ENCODE measurements at places on chromosomes 13 and 19. TPM values are rescaled to one million over a fixed set of nuclear protein-coding genes. Genes with fewer than 3 reads are reported as not detected.

DNA sequence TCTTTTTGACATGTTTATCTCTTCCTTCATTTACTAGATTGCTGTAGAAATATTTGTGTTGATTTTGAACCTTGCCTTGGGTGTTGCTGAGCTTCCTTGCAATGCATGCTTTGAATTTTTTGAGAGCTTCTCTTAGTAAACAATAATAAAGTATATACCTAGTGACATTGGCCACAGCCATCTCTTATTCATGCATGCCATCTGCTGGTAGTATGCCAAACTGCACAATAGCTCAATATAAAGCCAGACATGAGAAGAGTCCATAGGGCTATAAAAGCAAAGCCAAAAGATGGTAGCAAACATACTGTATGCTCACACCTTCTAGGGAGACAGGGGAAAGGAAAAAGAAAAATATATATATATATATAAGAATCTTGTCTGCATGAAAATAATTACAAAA lies 18.9 kb upstream of the ZSCAN5A start:
- no peak for DNase-seq

DNA sequence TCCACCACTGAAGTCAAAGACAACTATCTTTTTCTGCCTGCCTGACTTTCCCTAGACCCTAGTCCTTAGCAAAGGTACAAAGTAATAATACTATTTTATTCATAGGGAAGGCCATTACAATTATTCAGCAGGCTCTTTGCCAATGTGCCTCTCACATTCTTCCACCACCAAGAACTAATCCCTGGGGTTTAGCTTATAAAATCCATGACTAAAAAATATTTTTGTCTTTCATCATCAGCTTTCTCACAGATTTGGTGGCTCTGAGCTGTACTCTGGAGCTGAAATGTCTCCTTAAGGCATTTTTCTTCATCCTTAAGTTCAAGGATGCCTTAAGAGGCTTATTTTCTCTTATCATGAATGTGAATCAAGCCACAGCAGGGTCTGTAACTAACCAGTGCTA lies 96.1 kb downstream of the OXGR1 start:
- DNase-seq, result peak; percentile 65

GRCh38 chr13:44853641-44854040 lies 135.6 kb downstream of the NUFIP1 start:
- DNase-seq, result no peak

GRCh38 chr13:27170516-27171243 lies 931 bp downstream of the USP12 start:
- no peak for DNase-seq

GRCh38 chr13:60094385-60095088 lies 69.2 kb downstream of the DIAPH3 start:
- DNase-seq, result no peak

DNA sequence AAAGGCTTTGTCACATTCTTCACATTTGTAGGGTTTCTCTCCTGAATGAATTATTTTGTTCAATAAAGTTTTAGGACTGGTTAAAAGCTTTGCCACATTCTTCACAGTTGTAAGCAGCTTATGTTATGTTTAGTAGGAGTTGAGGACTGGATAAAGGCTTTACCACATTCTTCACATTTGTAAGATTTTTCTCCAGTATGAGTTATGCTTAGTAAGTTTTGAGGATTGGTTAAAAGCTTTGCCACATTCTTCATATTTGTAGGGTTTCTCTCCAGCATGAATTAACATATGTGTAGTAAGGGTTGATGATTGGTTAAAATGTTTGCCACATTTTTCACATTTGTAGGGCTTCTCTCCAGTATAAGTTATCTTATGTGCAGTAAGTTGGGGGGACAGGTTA lies 79.9 kb downstream of the ZNF431 start:
- no peak for DNase-seq

- DNase-seq, result no peak
Observed at GRCh38 chr19:35378356-35378755, 7.5 kb downstream of the GPR42 start.

- DNase-seq, result peak; percentile 30
Observed at GRCh38 chr19:51194527-51195315, 30.2 kb upstream of the CD33 start.

DNA sequence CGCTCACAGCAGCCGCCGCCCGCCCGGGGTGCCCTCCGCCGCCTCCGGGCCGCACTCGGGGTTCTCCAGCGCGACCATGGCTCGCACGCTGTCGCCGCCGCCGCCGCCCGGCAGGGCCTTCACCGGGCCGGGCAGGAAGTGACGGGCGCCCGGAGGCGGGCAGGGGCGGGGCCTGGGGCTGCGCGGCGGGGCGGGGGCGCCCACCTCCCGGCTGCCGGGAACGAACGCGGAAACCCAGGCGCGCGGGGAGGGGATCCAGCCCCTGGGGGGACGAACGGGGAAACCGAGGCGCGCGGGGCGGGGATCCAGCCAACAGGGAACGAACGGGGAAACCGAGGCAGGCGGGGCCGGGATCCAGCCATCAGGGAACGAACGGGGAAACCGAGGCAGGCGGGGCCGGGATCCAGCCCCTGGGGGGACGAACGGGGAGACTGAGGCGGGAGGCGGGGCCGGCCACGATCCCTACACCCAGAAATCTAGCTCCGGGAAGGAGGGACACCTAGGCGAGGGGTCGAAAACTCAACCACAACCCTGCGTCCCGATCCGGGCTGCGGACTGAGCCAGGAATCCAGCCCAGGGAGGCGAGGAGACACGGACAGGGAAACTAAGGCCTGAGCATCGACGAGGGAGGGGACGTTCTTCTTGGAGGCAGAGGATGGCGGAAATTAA lies at the start of gene R3HDM4:
Gene R3HDM4, minus strand, starts transcription at position 140 of the 669 bp plus-strand sequence. Its CDS starts 62 bp downstream, at position 78.
- DNase-seq, result no peak

DNA sequence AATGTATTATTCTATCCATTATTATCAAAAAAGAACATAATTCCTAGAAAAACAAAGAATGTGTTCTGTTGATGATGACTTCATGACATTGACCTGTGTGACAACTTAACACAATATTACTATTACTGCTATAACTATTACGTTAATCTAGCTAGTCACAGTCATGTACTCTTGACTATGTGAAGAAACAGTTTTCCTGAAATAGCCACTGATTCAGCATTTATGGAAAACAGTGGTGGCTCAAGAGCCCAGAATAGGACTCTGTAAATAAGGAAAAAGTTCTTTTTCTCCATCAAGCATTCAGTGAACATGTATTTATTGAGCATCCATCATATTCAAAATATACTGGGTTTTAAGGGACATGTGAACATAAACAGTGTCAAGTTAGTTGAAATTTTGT lies 93.5 kb downstream of the COG6 start:
- DNase-seq, result no peak

- no peak for DNase-seq
Observed at GRCh38 chr19:48401287-48401686, 7.8 kb downstream of the GRIN2D start.

GRCh38 chr19:35545855-35546381 lies 492 bp downstream of the TMEM147 start:
- DNase-seq, result no peak

GRCh38 chr13:100124265-100124664 lies 35.4 kb downstream of the PCCA start:
- no peak for DNase-seq

DNA sequence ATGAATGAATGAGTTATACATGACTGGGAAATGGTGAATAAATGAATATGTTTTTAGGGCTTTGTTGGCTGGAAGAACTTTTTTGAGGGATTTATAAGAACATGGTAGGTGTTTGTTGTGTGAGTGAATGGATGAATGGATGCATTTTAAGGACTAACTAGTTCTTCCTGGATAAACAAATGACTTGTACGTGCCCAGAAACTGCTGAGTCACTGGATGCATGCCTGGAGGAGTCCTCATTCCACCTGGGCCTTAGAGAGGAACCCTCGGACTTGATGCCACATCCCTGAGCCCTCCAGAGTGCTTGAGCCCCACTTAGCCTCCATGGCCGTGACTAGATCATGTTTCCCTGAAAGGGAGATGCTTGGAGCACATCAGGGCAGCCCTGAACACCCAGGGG lies 153.4 kb downstream of the DPF1 start:
- DNase-seq, result no peak

DNA sequence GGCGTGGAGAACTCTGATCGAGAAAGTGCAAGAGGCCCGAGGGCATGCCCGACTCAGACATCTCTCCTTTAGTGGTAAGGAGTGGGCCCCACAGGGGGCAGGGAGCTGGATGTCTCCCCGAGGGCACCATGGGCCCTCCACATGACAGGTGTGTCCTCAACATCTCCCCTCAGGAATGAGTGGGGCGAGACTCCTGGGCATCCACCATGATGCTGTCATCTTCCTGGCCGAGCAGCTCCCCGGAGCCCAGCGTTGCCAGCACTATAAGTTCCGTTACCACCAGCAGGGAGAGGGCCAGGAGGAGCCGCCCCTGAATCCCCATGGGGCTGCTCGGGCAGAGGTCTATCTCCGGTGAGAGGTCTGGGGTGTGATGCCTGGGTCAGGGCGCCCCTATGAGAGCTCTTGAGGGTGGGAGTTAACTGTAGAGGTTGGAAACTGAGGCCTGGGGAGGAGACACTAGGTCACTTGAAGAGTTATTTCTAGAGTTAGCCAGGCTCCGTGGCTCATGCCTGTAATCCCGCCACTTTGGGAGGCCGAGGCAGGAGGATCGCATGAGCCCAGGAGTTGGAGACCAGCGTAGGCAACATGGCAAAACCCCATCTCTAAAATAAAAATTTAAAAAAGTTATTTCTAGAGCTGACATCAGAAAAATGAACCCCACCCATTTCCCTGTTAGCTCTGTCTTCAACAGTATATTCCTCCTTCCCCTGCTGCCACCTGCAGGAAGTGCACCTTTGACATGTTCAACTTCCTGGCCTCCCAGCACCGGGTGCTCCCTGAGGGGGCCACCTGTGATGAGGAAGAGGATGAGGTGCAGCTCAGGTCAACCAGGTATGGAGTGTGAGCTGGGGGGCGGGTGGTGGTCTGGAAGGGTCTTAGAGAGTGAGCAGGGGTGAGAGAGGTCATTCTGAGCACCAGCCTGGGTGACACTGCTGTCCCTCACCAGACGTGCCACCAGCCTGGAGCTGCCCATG lies 5.1 kb downstream of the IGFLR1 start:
- no peak for DNase-seq

DNA sequence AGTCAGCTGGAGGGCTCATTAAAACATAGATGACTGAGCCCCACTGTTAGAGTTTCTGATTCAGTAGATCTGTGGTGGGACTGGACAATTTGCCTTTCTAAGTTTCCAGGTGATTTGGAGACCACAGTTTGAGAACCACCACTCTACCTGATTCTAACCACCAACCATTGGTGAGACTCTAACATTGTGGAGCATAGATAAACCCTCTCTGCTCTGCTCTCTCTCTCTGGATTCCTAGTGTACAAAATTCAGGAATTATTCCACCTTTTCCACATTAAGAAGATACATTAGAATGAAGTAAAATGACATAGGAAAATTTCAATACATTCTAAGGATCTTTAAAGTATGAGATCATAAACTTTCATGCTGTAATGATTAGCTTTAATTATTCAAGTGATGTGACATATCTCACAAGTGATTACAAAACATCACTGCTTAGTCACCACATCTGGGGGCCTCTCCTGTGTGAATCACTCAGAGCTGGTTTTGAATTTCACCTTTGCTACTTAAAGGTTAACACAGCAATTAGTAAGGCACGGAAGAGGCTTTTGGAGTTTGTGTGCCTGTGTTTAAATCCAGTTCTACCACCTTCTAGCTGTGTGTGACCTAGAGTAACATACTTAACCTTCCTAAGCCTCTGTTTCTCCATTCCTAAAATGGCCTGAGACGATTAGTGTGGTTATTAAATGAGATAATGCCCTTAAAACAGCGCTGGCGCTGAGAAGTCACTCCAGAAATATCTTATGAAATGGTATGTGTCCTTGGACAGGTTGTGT lies 78.5 kb upstream of the NBEA start:
- DNase-seq, result no peak

- no peak for DNase-seq
Observed at GRCh38 chr19:8023371-8023770, 17.9 kb upstream of the ELAVL1 start.

- no peak for DNase-seq
Observed at GRCh38 chr13:50072676-50073075, 57.4 kb downstream of the KCNRG start.

- DNase-seq, result no peak
Observed at GRCh38 chr13:53150568-53150967, 122.0 kb downstream of the OLFM4 start.

- no peak for DNase-seq
Observed at GRCh38 chr19:48363500-48363809, 285 bp downstream of the TMEM143 start.

GRCh38 chr13:97387485-97387839 lies 46.5 kb upstream of the RAP2A start:
- DNase-seq, result no peak

DNA sequence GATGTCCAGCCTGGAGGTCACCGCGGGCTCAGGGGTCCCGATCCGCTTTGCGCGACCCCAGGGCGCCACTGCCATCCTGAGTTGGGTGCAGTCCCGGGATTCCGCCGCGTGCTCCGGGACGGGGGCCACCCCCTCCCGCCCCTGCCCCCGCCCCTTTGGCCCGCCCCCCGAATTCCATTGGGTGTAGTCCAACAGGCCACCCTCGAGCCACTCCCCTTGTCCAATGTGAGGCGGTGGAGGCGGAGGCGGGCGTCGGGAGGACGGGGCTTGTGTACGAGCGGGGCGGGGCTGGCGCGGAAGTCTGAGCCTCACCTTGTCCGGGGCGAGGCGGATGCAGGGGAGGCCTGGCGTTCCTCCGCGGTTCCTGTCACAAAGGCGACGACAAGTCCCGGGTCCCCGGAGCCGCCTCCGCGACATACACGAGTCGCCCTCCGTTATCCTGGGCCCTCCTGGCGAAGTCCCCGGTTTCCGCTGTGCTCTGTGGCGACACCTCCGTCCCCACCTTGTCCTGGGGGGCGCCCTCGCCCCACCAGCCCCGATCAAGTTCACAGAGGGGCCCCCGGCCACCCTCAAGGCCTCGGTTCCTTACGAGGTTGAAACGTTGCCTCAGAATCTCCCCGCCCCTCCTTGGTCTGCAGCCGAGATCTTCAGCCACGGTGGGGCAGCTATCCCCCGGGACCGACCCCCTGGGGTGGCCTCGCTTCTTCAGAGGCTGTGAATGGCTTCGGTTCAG lies 1.2 kb downstream of the LDLR start:
- DNase-seq, result peak; percentile 99

GRCh38 chr19:17807731-17808316 lies 12.9 kb downstream of the B3GNT3 start:
- DNase-seq, result no peak

DNA sequence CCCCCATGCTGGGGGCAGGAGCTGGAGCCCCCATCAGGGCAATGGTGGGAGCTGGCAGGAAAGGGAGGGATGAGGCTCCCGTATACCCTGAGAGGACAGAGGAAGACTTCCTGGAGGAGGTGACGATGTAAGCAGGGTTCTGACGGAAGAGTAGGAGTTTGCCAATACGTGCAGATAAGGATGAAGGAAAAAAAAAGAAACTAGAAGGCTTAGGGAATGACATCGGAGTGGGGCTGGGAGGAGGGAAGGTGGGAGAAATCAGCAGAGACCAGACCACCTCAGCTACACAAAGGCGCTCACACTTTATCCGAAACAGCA lies 32.3 kb downstream of the ARHGEF18 start:
- no peak for DNase-seq

GRCh38 chr13:66689628-66690027 lies 540.5 kb downstream of the PCDH9 start:
- DNase-seq, result no peak

The PSG11 gene
- total RNA-seq, result not detected

The PRSS57 gene
- total RNA-seq, result not detected

The RDH8 gene
- not detected for total RNA-seq

The FAM216B gene
- not detected for total RNA-seq

The PNMA8B gene
- 15.8 TPM for total RNA-seq

The NLRP9 gene
- total RNA-seq, result not detected

The STX10 gene
- total RNA-seq, result 31.6 TPM

The MISP gene
- total RNA-seq, result not detected

The ICAM4 gene
- not detected for total RNA-seq

The TMEM150B gene
- total RNA-seq, result not detected

The WDR87 gene
- not detected for total RNA-seq

The PDX1 gene
- total RNA-seq, result not detected

The FXYD1 gene
- total RNA-seq, result 34.8 TPM
